ENCODE measurements at places on chromosomes 2 and 18.
A peak's percentile ranks its signal among the peaks of the same experiment; 100 is the strongest.

- no peak for DNase-seq
Observed at GRCh38 chr2:48471048-48471474, 58.9 kb upstream of the STON1 start.

- DNase-seq: no peak
Observed at GRCh38 chr2:151189125-151189524, 72.5 kb downstream of the RBM43 start.

GRCh38 chr2:20156836-20157192 lies 68.1 kb downstream of the SDC1 start:
- no peak for DNase-seq

DNA sequence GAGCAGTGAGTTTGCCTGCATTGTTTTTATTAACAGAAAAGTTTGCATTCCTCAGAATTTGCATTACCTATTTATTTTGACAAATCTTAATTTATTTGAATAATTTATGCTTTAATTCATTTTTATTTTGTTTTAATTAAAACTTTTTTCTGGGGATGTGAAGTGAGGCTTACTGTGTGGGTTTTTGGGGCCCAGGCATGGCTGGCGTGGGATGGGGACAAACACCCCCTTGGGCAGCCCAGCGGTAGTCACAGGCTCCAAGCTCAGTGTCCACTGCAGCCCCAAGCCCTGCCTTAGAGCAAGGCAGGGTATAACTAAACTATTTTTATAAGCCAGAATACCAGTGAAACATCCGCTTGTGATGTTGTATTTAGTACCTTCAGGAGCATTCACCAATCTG lies 95.7 kb upstream of the PXDN start:
- no peak for DNase-seq

- DNase-seq: no peak
Observed at GRCh38 chr2:126658905-126659561, 3.1 kb downstream of the GYPC start.

GRCh38 chr18:44119607-44120006 lies 561.1 kb upstream of the SETBP1 start:
- DNase-seq: no peak

DNA sequence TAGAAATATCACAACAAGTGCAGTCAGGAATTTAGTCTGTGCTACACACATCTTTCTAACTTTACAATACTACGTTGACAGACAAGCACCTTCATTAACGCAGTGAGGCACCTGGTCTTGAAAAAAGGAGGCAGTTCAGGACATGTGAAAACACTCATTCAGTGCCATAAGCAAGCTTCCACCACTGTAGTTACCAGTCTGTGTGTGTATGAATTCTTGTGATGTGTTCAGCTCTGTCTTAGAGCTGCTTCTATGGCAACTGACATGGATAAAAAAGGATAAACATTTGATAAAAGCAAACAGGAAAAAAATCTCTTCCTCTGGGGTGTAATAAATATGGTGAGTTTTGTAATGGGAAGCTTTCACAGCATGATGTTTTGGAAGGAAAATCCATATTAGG lies 623.8 kb upstream of the NXPH2 start:
- no peak for DNase-seq

DNA sequence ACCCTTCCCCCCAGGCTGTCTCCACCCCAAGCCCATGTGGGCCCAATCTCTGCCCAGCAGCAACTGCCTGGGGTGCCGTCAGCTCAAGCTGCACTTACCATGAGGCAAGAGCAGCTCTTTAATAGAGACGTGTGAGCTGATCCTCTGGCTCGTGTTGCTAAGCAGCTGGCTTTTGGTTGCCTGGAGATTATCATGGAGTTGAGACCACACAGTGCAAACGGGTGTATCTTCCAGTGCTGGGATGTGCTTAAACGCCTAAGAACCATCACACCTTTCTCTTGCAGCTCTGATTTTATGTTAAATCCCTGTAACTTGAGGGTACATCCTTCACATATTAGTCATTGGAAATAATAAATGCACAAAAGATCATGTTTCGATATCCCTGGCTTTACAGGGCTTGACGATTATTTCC lies 271.1 kb downstream of the PRKCE start:
- DNase-seq: no peak

- no peak for DNase-seq
Observed at GRCh38 chr2:105126336-105126735, 88.5 kb downstream of the MRPS9 start.

- DNase-seq: no peak
Observed at GRCh38 chr2:237500681-237501424, 13.8 kb downstream of the MLPH start.

GRCh38 chr2:184256611-184257010 lies 341.7 kb upstream of the ZNF804A start:
- no peak for DNase-seq

DNA sequence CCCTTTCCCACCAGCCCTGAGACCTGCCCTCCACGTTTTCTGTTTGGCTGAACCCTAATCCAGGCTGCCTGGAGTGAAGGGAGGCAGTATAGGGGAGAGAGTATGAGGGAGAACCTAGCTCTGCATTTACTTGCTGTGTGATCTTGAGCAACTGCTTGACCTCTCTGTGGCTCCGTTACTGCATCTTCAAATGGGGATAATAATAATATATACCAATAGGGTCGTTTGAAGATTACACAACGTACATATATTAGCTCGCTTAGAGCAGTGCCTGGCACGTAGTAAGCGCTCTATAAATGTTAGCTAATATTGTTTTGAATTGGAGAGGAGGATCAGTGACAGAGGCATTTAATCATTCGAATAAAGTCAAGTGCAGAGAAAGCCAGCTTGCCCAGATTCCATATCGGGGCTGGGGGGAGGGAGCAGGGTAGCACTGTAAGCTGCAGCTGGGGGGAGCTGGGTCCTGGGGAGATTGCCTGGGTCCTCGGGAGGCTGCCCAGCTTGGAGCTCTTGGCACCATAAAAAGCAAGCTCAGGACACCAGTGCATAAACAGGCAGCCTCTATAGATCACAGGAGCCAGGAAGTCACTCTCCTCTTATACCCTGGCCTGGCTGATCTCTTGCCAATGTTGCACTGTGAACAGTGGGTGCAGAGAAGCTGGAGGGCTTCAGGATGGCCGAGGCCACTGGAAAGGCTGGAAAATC lies 19.1 kb downstream of the KCNK3 start:
- no peak for DNase-seq

- DNase-seq: no peak
Observed at GRCh38 chr2:109195193-109196045, 66.4 kb downstream of the SH3RF3 start.

- DNase-seq: no peak
Observed at GRCh38 chr2:219277703-219278654, 1.2 kb upstream of the DNAJB2 start.

DNA sequence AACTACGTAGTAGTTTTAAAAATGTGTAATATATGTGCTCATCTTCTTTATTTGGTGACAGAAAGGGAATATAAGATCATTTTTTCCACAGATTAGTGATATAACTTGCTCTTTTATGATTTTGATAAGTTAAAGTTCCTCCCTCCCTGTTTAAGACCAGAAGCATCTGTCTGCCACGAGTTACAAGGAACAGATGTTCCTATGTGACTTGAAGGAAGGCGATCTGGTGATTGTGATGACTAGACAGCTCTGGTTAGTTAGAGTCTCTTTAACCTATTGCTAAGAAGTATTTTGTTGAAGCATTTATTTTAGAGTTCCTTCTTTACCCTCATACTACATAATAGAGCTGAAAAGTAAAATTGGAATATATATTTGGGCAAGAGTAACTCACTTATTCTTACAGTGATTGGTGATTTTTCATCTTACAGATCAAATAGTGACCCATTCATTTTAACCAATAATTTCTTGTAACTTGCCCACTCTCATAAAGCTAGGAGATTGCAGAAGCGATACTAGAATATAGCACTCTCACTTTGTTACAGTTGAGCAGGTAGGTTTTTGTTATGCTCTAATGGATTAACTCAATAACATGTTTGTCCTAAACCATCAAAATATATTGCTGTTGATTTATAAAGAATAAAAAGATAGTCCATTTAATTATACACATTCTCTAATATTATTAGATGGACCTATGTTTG lies 218.7 kb downstream of the SLC4A10 start:
- no peak for DNase-seq

DNA sequence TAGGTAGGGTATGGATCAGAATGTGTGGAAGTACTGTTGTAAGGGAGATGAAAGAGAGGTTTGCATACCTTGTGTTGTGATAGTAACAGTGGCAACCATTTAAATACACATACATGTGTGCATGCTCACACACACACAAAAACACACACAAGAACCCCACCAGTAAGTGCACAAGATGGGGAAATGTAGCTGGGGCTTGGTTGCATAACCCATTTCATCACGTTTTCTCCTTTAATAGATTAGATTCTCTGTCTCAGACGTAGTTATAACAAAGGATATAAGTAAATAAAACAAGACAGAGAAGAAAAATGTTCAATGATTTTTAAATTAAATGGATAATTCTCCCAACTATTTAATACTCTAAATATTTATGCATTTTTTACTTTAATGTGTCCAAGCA lies 13.4 kb downstream of the ARHGAP15 start:
- DNase-seq: no peak

GRCh38 chr2:112542123-112542983 lies at the start of gene POLR1B:
TSS of gene POLR1B (plus strand) at chr2:112542465. CDS start at chr2:112542495, 30 bp downstream.
- DNase-seq: peak; percentile 91

GRCh38 chr2:134392442-134393074 lies 138.7 kb downstream of the MGAT5 start:
- no peak for DNase-seq

DNA sequence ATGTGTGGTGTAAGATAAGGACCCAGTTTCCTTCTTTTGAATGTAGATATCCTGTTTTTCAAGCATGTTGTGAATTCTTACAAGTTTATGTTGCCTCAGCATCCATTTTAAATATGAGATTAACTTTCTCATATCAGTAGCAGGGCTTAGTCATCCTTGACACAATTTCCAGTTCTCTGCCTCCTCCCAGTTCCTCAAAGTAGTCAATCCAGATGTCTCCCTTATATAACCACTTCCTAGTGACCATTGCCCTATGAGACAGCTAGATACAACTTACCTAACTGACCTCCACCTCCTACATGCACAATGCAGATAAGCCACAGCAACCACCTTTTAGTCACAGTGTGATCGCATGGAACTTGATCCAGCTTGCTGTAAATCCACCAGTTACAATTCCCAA lies 269.2 kb upstream of the ZNF521 start:
- DNase-seq: no peak

GRCh38 chr2:10947005-10947440 lies 35.3 kb downstream of the KCNF1 start:
- DNase-seq: no peak

DNA sequence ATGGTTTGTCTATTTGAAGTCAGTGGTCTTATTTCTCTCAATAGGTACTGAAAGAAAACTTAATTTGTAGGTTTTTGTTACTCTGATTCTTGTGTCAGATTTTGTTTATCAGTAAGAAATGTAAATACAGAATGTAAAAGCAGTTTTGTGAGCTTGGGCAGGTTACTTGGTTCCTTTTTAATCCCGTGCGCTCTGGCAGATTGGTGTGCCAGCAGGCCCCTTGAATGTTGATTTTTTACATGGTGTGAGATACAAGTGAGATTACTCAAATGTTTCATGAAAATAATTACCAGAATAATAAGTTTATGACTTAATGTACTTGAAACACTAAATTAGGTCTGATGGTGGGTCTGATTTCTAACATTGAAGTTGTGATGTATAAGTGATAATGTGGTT lies 13.4 kb downstream of the HNRNPA3 start:
- DNase-seq: no peak

- peak; percentile 89 for DNase-seq
Observed at GRCh38 chr2:21042958-21043743, 722 bp downstream of the APOB start.

DNA sequence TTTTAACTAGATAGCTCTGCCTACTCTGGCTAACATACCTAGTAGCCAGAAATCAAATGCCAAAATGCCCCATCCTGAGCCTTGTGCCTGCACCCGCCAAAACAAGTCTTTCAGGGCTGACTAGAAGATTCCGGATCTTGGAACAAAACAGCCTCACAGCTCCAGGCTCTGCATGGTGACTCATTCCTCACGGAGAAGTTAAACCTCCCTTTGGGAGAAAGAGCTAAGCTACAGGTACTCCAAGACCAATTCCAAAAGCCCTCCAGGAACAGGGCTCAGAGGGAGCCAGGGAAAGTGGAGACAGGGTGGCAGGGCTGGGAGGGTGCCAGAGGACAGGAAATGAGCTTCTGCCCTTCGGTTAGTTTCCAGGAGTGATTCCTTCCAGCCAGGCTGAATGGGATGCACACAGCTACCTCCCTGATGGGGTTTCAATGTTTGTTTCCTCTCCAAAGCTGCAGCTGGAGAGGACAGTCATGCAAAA lies 295.6 kb downstream of the TNS1 start:
- no peak for DNase-seq

- peak; percentile 59 for DNase-seq
Observed at GRCh38 chr2:181457121-181457740, at the start of gene ITGA4. TSS of gene ITGA4 (plus strand) at chr2:181457386. CDS start at chr2:181457655, 269 bp downstream.

- no peak for DNase-seq
Observed at GRCh38 chr18:13394801-13395200, 176.2 kb downstream of the LDLRAD4 start.

- no peak for DNase-seq
Observed at GRCh38 chr2:144681389-144681788, 161.5 kb upstream of the ZEB2 start.

GRCh38 chr2:28047681-28048080 lies 157.2 kb downstream of the BABAM2 start:
- DNase-seq: no peak

DNA sequence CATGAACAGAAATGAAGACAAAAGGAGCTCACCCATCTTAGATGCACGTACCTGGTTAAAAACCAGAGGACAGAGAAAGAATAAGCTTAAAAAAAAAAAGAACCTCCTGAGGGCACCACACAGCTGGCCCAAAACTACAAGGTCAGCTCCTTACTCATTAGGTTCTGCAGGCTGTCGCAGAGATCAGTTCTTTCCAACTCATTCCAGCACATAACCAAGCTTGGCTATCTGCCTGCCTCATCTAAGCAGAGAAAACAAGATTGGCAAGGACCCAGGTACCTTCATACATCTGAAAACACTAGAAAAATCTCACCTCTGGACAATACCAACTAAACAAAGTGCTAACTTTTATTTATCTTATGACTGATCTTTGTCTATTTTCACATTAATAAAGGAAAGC lies 89.9 kb downstream of the NOL10 start:
- no peak for DNase-seq

DNA sequence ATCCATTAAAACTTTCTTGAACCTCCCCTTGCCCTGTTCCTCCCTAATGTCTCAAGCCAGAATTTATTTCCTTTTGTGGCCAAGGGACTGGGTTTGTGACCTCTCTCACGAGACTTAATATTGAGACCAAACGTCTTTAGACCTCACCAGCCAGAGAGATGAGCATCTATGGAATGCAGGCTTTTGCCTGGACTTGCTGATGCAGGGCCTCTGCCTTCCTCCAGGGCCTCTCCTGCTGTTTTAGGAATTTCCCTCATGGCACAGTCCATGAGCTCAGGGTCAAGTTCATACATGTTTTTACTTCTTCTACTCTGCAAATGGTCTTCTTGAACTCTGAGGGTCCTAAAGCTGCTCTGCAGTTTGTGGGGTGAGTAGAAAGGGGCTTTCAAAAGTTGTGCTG lies 22.3 kb downstream of the IL1B start:
- DNase-seq: no peak

GRCh38 chr2:16653799-16654198 lies 11.8 kb downstream of the CYRIA start:
- no peak for DNase-seq
